ENCODE measurements at places on chromosomes 4 and X.

DNA sequence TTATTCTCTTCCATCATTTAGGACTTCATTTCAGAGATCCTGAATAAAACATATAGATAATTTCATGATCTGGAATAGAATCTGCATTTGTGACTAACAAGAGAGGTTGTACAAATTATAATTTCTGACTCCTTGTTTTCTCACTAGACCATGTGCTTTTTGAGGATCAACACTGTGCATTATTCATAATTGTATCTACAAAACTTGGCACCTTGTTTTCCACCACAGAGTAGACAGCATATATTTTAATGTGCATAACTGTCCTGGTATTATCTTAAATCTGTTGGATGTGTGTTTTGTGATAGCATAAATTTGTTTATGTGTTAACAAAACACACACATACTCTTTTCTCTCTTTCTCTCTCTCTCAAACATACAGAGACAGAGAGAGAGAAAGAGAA is 514.9 kb upstream of the GALNT7 start:
- no peak for DNase-seq

- DNase-seq = no peak
These were observed 82.2 kb downstream of the STIM2 start for GRCh38 chr4:26942871-26943270.

GRCh38 chrX:43707812-43708548 is 51.9 kb downstream of the MAOA start:
- DNase-seq = no peak

- DNase-seq = no peak
These were observed 389.9 kb downstream of the PACRGL start for GRCh38 chr4:21090094-21090666.

GRCh38 chrX:110257889-110258288 is 60.0 kb downstream of the AMMECR1 start:
- no peak for DNase-seq

DNA sequence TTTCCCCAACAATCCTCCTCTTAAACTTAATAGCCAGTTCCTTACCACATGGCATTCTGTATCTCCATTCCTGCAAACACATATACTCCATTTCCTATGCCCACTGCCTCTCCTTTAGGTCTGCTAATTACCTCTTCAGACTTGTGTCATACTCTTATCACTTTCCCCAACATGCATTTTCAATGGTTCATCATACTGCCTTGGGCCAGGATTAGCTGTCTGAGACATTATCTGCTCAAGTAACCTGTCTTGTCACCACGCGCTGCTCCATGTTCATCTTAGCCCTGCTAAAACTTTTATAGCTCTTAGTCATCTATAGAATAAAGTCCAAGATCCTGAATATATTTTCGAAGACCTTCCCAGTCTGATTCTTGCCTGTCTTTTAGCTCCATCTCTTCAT is 224.1 kb upstream of the GK2 start:
- no peak for DNase-seq

DNA sequence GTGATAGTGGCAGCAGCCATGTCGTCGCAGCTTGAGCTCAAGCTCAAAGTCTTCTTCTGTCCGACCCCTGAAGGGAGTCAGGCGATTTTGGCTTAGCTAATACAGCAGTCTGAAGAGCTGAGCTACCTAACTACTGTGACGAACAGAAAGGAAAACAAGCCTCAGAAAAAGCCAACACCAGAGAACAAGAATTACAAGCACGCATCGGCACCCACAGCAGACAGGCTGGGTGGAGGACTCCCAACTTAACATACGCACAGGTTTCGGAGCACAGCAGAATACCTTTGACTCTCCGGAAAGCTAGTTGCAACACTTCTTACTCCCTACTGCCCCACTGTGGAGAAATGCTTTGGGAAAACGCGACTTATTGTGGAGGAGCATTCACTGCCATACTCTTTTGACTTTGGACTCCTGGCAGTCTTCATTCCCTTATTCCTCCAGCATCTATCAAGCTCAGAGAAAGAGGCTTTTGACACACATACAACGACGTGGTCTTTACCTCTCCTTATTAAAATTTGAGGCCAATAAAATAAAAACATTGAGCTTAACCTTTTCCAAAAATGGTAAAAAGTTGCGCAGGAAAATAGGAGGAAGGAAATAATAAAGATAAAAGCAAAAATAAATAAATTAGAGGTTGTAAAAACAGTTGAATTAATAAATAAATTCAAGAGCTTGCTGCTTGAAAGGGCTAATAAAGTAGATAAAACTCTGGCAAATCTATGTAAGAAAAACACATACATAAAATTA is 41.3 kb upstream of the GPC3 start:
- no peak for DNase-seq

- no peak for DNase-seq
These were observed 76.2 kb downstream of the ARHGEF9 start for GRCh38 chrX:63708801-63709200.

- DNase-seq = peak; percentile 62
These were observed 50.0 kb upstream of the TRIM2 start for GRCh38 chr4:153154007-153154975.

DNA sequence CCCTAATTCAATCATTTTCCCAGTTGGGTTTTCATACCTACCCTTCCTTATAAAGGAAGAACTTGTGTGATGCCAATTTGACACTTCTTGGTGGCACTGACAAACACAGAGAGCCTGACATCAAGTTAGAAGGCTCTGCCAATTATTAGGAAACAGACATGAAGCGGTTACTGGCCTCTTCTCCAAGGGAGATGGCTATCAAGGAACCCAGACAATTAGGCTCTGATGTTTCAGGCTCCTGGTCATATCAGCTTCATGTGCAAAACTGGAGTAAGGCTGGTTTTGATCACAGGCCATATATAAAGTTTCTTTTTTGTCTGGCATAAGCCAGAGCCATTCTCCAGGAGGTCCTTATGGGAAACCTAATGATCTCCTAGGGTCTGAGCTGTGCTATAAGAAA is 428 bp downstream of the ARL13A start:
- no peak for DNase-seq

DNA sequence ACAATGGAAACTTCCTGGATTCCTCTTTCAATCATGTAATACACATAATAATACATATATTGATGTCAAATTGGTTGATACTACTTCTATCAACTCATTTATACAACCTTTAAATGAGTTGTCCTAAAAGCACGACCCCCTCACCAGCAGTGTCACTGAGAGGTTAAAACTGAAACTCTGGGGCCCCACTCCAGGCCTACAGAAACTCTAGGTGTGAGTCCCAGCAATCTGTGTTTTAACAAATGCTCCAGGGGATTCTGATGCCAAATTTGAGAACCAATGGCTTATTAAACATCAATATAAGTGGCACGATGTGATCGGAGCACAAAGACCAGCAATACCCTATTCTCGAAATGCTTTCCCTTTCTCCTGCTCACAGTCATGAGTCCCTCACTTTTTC is 47.9 kb downstream of the ATP8A1 start:
- no peak for DNase-seq

DNA sequence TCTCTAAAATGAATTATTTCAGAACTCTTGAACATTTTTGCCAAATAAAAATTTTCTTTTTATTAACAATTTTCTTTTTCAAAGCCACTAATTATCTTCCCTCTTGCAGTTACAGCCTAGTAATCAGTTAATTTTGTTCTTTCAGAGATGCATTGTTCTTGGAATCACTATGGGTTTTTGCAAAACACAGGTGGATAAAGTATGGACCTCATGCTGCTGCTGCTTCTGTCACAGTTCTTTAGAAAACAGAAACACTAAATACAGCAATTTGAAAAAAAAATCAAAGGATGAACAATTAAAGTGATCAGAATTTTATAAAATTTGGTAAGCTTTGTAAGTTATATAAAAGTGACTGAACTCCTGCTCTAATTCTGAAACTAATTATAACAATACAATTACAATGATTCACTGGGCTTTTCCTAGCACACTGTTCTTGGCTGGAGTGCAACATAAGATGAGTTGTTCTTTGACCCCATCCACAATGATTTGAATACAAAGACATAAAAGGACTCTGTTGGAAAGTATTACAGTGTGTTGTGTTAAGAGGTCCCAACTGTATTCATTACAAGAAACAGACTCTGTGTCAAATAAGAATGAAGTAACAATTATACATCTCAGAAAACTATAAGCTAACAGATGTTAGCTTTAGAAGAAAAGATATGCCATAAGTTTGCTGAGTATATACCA is 59.4 kb upstream of the GK2 start:
- no peak for DNase-seq

Measured in NCI-H1436 (cell line).